ENCODE measurements at places on chromosomes 6 and 20.

- no peak for DNase-seq
These were observed 107.2 kb upstream of the SASH1 start for GRCh38 chr6:148235446-148235845.

- no peak for DNase-seq
These were observed 67.2 kb downstream of the PKIB start for GRCh38 chr6:122677406-122677805.

DNA sequence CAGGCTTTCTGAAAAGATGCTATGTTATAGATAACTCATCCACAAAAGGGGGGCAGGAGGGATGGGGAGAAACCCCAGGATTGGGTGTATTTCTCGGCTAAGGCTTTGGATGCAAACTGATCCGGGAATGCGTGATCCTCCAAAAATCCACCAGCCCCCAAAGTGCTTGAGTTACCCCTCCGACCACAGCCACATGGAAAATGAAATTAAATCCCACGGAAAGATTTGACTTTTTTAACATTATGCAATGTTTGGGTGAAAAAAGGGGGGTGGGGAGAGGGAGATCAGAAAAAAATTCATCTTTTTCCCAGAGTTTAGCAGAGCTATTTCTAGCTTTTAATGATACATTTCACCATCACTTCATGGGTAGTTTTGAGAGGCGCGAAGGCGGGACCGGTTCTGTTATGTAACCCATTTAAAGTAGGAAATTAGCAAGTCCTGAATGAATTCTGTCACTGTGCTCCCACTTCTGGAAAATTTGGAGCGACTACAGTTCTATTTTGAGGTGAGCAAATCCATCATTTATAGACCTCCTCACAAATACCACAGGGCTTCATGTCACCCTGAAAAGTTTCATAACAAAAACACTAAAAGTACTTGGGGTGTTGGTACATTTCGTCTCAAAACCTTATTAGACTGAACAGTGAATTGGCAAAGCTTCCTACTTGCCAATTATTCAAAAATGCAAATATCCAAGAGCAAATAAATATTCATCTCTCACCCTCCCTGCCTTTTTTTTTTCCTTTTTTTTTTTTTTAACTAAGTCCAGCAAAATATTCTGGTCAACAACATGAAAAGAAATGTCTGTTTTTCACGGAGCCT lies 51.9 kb upstream of the NFATC2 start:
- DNase-seq = no peak

GRCh38 chr6:159680104-159680503 lies 12.9 kb downstream of the SOD2 start:
- no peak for DNase-seq

GRCh38 chr20:62616728-62617621 lies 25.3 kb upstream of the SLCO4A1 start:
- DNase-seq = peak; percentile 70

- no peak for DNase-seq
These were observed 614.2 kb upstream of the NRSN1 start for GRCh38 chr6:23511817-23512216.

GRCh38 chr20:57508381-57508780 lies 16.6 kb downstream of the CTCFL start:
- no peak for DNase-seq

GRCh38 chr6:95841560-95841959 lies 174.2 kb upstream of the FUT9 start:
- no peak for DNase-seq

DNA sequence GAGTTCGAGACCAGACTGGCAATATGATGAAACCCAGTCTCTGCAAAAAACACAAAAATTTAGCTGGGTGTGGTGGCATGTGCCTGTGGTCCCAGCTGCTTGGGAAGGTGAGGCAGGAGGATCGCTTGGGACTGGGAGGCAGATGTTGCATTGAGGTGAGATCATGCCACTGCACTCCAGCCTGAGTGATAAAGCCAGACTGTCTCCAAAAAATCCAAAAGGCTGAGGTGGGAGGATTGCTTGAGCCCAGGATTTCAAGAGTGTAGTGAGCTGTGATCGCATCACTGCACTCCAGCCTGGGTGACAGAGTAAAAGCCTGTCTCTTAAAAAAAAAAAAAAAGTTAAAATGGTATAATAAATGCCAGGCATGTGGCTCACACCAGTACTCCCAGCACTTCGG lies 1.3 kb upstream of the PTCRA start:
- DNase-seq = no peak
